Stimulated activated CD8-positive, alpha-beta memory T cell treated with anti-CD3 and anti-CD28 coated beads, Interleukin-7, amount 100 ng/mL, for 24 hours (primary cell): ENCODE measurements at places on chromosomes 2 and 18.

DNA sequence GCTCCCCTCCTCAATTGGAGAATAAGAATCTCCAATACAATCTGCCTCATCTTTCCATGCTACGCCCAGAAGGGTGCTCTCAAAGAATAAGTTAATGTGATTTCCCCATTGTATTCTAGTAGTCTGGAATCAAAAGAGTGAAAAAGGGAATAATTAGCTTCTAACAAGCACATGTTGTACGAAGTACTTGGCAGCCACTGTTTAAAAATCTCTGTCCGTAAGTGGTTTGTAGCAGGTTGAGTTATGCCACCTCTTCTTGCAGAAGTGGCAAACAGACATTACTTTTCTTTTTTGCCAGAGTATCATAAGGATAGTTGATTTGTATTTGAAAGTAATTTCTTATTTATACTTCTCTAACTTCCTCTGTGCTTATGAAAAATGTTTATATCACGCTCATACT, 184.7 kb downstream of the CD226 start:
- DNase-seq = no peak

DNA sequence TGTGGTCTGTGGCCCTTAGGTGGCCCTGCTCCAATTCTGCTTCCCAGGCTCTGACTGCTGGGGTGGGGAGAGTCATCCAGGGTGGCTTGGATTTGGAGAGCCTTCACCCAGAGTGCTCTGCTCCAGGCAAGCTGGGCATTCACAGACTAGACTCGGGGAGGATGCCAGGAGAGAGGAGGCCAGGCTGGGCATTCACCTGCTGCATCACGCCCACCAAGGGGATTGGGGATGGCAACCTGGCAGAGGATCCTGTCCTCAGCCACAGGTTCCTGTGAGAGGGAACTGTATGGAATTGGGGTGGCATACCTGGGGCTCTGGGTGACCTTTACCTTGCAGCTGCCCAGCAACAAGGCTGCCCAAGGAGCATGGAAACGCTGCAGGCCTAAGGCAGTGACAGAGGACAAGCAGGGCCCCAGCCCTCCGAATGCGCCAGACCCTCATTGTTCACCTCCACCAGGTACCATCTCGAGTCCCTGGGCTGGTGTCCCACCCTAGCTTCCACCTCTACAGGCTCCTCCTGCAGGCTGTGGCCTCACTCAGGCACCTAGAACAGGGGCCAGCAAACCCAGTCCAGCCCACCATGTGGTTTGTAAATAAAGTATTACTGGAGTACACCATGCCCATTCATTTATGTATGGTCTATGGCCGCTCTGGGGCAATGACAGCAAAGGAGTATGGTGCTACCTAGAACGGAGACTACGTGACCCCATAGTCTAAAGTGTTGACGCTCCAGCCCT, 255.3 kb upstream of the RAB6C start:
- no peak for DNase-seq

DNA sequence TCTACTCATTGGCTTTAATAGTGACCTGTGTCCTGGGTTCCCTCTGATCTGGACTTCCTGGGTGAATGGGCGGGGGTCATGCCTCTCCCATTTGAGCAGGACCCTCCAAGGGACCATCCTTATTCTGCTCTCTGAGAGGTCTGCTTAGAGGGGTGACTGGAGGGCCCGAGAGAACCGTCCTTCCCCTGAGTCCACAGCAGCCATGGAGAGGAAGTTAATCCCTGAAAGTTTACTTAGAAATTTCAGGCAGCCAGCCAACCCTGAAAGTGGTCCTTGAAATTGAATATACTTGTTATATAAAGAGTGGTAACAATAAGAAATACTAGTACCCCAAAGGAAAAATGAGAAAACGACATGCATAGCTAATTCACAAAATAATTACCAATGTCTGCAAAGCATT, 226.1 kb downstream of the DYSF start:
- no peak for DNase-seq

DNA sequence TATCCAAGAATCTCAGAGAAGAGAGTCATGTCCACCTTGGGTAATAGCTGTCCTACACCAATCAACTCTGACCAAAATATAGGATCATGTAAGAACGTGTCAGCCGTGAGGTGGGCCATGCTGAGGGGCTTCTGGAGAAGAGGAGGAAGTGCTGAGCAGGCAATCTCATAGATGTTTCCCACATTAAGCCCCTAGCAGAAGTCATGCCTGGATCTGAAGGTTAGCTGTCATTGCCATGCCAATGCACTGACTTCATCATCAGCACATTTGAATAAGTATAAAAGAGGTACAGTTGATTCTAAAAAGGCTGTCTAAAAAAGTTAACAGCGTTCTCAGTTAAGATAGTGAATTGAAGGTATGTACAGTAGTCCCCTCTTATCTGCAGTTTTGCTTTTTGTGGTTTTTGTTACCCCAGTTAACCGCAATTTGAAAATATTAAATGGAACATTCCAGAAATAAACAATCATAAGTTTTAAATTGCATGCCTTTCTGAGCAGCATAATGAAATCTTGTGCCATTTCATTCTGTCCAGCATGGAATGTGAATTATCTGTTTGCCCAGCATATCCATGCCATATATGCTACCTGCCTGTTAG, 67.2 kb upstream of the TMEM17 start:
- no peak for DNase-seq
